ENCODE measurements at places on chromosomes 2 and 18.
A peak's percentile ranks its signal among the peaks of the same experiment; 100 is the strongest.

DNA sequence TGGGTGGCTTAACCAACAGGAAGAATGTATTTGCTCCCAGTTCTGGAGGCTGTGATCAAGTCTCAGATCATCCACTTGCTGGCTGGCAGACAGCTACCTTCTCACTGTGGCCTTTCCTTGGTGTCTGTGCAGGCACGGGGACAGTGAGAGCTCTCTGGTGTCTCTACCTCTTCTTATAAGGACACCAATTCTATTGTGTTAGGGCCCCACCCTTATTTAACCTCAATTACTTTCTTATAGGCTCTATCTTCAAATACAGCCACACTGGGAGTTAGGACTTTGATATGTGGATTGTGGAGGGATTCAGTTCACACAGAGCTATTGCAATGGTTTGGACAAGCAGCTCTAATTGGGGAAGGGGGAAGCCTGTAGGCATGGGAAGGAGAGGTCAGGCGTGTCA lies 25.3 kb upstream of the IL1RN start:
- DNase-seq, result no peak

DNA sequence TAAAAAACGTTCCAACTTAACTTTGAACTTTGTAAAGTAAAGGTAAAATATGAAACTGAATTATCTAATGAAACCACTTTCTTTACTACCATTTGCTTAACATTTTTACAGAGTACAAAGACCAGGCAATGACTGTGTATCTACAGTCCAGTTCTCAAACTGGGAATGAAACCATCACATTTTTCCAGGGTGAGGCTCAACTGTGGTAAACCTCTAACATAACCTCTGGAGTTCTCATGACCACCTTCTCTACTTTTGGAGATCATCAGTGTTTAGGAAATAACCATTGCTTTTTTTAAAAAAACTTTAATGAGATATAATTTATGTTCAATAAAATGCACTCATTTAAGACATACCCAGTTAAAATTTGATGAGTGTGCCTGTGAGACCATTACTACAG lies 223.5 kb downstream of the RNF152 start:
- no peak for DNase-seq

- DNase-seq, result no peak
Observed at GRCh38 chr2:19235308-19235707, 123.1 kb downstream of the OSR1 start.

GRCh38 chr2:129769185-129769991 lies 210.1 kb upstream of the RAB6C start:
- DNase-seq, result no peak

- no peak for DNase-seq
Observed at GRCh38 chr2:7437141-7437540, 519.9 kb downstream of the RNF144A start.

DNA sequence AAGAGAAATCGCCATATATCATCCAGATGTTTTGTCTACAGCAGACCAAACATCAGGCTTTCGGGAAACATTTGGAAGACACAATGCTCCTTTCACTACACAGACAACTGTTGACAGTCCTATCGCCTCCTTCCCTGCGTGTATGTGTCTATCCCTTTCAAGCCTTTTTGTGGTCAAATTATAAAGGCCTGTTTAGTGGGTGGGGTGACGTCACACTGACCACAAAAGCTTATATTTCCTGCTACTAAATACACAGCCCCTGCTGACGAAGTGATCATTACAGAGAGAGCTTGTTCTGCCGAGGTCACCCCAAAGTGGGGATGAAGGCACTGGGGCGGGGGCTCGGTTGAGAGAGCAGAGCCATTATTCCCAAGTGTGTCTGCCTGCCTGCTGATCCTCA lies 302.7 kb upstream of the TNP1 start:
- peak; percentile 87 for DNase-seq

- DNase-seq, result no peak
Observed at GRCh38 chr2:3630631-3631030, 27.4 kb upstream of the ALLC start.

GRCh38 chr2:48365476-48365875 lies 164.5 kb upstream of the STON1 start:
- DNase-seq, result no peak

DNA sequence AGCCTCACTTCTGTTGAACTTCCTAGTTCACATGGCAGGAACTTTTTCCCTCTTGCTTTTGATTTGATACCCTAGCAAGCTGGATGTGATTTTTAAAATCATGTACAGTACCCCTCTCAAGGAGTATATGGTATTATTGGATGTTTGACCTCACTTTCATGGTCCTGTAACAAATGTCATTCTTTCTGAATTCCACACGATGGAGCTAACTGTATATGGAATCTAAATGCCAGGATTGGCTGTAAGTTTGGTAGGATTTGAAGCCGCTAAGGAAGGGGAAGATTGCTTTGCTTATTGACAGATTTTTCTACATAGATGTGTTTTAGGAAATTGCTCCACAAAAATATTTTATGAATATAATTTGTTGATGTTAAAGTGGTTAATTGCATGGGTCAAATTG lies 18.3 kb downstream of the MAIP1 start:
- peak; percentile 29 for DNase-seq

GRCh38 chr2:241678784-241679540 lies 7.7 kb downstream of the DTYMK start:
- no peak for DNase-seq

DNA sequence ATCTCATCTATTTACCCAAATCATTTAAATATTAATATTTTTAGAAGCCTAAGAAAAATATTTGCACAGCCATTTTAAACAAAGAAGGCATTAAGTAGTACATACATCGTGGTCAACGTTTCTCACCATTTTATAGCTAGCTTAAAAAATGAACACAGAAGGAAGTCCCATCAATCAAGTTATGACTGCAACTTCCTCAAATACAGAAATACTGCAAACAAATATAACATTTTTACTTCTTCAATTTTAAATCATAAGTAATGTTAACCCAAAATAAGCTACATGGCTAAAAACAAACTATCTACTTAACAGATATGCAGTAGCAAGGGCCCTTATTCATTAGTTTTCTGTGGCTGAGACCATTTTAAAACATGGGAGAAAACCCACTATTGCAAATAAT lies 30.6 kb downstream of the ITSN2 start:
- peak; percentile 51 for DNase-seq

GRCh38 chr2:68741805-68742306 lies 7.2 kb downstream of the ARHGAP25 start:
- no peak for DNase-seq

- DNase-seq, result no peak
Observed at GRCh38 chr2:236671896-236672562, 102.4 kb downstream of the ACKR3 start.

DNA sequence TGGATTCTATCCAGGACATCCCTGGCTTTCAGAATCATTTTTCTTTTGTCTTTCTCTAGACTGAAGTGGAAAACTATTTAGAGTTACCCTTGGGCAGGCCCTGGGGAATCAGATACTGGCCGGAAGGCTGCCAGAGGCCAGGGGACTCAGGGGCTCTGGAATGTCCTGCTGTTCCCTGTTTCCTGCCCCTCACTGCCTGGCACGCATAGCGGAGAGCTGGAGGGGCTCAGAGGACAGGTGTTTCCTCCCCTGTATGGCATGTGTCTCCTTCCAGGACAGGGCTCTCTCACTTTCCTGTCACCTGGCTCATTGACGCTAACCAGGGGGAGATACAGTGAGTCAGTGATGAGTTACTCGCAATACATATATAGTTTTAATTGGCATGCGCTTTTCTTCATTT lies 38.8 kb downstream of the DYSF start:
- DNase-seq, result no peak

DNA sequence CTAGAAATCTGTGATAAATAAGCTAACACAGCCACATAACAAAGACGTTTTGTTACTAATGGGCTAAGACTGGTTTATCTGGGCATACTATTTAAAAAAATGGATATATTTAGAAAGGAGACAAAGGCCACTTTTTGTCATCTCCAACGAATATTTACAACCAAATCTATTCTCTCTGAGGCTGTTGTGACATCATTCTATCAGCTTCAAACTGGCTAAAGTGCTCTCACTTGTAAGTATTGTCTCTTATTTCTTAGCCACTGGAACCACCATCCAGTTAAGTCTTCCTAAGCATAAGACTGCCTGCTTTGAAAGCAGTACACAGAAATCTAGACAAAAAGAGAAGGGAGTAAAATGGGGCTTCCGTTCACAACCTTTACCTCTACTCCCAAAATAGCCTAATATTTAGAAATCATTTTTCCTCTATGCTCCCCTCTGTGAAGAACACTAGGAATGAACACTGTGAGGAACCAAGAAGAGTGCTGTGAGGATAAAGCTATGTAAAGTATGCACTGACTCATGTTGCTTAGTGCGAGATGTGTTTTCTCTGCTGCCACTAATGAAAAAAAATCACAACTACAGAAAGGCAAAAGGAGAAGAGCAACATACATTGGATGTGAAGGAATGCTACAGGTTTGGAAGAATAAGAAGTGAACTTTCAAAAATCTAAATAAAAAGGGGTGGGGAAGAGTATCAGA lies 264.1 kb downstream of the EXOC6B start:
- no peak for DNase-seq

GRCh38 chr2:2000018-2000723 lies 255.9 kb upstream of the PXDN start:
- no peak for DNase-seq

DNA sequence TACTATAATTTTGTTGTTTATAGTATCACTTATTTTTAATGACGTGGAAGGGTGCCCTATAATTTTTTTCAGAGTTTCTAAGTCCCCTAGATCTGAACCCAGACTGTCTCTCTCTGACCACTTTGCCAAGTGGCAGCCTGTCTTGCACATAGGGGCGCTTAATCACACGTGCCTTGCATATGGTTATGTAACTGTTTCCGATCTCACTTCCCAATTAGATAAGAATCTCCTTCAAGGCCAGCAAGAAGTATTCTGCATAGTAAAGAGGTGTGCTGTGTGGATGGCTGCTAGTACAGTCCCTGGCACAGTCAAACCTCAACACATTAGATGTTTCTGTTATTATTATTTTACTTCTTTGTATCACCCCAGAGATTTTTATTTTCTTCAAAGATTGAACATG lies 197.8 kb upstream of the SIX2 start:
- peak; percentile 65 for DNase-seq

GRCh38 chr2:161104054-161104553 lies 56.1 kb upstream of the TANK start:
- DNase-seq, result no peak

DNA sequence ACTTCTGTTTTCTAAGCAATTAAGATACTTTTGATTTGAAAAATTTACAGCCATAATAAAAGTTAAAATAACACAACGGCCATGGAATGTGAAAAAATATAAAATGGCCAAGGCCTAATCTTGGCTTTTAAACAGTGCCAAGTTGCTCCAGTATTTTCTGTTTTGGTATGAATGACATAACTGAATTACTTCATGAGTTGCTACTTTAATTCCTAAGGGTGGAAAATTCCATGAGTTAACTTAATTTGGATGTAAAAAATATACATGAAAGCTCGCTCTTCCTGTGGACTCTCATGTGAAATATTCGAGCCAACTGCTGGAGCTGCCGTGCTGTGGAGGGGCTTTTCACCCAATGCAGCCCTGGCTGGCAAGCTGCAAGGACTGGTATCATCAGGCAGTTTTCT lies 286.0 kb upstream of the CCDC68 start:
- no peak for DNase-seq

DNA sequence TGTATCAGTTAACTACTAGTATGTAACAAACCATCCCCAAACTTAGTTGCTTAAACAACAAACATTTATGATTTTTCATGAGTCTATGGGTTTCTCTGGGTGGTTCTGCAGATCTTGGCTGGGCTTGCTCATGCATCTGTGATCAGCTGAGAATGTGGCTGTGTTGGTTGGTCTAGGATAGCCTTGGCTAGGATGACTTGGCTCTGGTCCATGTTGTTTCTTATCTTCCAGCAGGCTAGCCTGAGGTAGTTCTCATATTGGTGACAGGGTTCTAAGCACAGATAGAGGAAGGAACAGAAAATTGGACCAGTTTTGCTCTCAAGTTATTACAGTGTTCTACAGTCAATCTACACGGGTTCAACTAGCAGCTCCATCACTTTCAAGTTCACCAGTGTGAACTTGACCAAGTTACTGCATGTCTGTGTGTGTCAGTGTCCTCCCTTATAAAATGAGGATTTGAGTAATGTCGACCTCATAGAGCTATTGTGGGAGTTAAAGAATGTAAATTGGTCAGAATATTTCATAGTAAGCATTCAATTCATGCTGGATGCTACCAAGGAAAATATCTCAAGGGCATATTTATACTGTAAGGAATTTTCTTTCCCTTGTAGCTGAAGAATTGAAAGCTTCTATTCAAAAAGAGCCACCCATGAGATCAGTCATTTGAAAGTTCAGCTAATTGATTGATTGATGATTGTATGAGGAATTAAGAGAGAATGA lies 65.3 kb downstream of the MYO3B start:
- peak; percentile 75 for DNase-seq

GRCh38 chr2:129092956-129093355 lies 774.3 kb upstream of the HS6ST1 start:
- DNase-seq, result no peak

DNA sequence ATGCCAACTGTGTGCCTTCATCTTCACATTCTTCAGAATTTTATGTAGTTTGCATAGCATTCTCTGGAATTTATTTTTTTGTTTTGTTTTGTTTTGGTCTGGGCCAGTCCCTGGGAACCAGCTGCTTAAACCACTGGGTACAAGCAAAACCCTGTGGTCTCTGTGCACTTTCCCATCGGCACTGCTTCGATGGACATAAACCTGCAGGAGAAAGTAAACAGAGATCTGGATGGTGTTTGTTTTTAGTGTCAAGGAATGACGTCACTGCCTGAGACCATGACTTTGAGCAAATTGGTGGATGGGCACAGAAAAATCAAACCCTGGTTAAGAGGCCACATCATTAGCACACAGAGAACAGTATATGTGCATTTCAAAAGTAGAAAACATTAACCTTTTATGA lies 64.7 kb upstream of the RASGRP3 start:
- no peak for DNase-seq

DNA sequence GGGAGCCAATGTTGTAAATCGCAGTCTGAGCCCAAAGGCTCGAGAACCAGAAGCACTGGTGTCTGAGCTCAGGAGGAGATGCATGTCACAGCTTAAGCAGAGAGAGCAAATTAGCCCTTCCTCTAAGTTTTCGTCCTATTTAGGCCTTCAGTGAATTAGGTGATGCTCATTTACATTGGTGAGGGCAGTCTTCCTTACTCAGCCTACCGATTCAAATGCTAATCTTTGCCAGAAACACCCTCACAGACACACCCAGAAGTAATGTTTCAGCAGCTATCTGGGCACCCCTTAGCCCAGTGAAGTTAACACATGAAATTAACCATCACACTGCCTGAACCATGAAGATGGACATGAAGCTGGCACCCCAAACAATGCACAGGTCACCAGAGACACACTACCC lies 385.1 kb downstream of the STK39 start:
- DNase-seq, result no peak

DNA sequence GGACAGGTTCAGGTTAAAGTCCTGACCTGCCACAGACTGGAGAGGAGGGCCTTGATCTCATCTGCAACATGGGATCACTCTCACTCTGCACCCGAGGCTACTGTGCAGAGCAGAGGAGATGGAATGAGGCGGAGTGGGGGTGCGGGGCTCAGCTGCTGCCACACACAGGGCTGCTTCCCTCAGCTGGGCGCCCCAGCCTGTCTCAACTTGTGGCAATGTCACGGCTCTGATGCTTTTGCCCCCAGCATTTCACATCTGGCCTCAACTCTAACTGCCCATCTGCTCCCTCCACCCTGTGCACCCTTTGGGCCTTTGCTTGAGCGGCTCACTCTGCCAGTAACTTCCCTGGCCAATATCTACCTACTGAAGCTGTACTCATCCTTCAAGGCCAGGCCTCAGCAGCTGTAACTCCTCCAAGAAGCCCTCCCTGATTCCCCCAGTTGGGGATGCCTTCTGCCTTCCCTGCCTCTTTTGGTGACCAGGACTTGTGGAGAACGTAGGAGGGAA lies 70.3 kb downstream of the POLR1A start:
- no peak for DNase-seq
